ENCODE measurements at places on chromosomes 4 and X.

DNA sequence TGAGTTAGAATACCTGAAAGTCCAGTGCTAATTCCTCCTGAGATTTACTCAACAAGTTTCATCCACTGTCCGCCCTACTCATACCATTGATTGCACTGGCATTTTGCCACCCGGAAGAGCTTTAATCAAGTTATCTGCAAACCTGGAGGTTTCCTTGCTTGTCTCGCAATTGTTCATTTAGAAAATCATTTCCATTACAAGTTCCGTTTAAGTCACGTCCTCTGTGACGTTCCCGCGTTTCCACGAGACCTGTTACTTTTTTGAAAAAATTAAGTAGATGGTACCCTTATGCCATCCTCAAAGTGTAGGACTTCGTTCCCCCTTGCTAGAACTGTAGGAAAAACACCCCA lies 761 bp upstream of the FRYL start:
- DNase-seq, result no peak

- no peak for DNase-seq
These were observed 30.7 kb downstream of the SLC4A4 start for GRCh38 chr4:71369536-71369935.

- no peak for DNase-seq
These were observed 23.5 kb upstream of the CEP135 start for GRCh38 chr4:55925241-55925640.

- no peak for DNase-seq
These were observed 54.1 kb upstream of the WDR17 start for GRCh38 chr4:176011529-176011928.

DNA sequence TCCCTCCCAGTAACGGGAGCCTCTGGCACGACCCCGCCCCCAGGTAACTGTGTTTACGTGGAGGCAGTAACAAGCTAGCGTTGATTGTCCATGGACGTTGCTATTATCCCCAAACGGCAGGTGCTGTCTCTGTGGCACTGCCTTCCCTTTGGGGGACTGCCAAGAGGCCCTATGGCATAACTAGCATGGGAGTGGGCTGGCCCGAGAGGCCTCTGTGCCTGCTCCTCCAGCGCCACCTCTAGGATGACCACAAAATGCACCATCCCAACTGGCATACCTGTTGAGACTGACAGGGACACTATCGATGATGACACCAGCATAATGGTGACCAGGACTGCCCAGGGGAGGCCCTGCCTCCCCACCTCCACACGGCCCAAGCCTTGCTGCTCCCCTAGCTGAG lies 1.5 kb downstream of the SRPK3 start:
- DNase-seq, result no peak

GRCh38 chrX:95055991-95056390 lies 1382.0 kb downstream of the FAM133A start:
- DNase-seq, result no peak

- no peak for DNase-seq
These were observed 35.5 kb downstream of the RNF212 start for GRCh38 chr4:1077711-1078477.

DNA sequence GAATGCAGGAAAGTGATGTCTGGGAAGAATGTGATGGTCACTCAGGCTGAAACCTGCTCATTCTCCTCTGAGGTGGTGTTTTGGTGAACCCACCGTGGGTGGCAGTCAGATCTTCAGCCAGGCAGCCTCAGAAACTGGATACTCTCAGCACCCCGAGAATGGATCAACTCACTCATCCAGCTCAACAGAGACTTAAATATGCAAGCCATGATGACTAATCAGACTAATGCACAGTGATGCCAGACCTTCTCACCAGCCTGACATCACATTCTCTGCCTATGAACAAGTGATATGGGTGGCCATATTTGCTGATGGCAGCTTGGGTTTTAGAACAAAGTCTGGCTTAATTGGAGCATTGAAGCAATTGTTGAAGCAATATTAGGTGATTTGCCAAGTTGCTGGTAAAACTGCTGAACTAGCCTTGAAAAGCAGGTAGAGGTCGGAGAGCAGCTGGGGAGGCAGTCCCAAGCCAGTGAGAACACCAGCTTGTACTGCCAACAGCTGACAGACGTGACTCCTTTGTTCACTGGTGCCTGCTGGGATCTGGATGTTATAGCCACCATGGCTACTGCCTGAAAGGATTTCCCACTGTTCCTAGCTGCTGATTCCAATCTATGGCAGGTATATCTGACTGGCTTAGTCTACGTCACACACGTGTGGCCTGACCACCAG lies 608.1 kb downstream of the MID1IP1 start:
- DNase-seq, result no peak

GRCh38 chr4:142886566-142886965 lies 40.5 kb upstream of the INPP4B start:
- DNase-seq, result no peak

DNA sequence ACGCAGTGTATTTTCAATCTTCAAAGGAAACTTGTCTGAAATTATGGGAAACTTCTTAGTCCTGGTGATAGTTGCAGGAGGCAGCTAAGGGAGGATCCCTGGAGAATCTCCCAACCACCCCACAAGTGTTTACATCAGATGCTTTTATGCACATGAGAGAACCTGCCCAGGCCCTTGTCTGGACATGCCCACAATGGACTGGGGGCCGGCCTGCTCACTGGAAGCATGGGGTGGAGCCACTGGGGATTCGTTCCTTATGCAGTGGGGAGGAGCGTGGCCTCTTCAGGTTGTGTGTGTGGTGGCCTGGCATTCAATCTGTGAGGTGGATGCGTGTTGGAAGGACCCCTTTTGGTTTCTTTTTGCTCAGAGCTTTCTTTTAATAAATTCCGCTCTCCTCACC lies 398.7 kb upstream of the PPP1R2C start:
- no peak for DNase-seq

DNA sequence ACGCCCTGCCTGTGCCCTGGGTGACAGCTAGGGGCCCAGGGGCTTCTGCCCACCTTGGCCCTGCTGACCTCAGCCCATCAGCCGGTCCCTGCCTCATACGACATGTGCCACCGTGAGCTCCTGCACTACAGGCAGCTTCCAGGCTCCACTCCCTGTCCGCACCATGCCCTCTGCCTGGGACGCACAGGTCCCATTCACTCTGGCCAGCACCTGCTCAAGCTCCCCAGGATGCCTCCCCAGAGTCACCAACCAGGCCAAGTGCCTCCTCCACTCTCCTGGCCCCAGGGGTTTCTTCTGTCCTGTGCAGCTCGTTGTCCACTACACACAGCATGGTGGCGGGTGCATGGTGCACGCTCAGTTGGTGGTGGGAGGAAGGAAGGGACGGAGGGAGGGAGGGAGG lies 20.2 kb upstream of the MRFAP1 start:
- no peak for DNase-seq

GRCh38 chrX:46029777-46030176 lies 515.4 kb downstream of the ZNF674 start:
- no peak for DNase-seq

GRCh38 chrX:68834371-68835103 lies 5.7 kb downstream of the EFNB1 start:
- DNase-seq, result no peak

DNA sequence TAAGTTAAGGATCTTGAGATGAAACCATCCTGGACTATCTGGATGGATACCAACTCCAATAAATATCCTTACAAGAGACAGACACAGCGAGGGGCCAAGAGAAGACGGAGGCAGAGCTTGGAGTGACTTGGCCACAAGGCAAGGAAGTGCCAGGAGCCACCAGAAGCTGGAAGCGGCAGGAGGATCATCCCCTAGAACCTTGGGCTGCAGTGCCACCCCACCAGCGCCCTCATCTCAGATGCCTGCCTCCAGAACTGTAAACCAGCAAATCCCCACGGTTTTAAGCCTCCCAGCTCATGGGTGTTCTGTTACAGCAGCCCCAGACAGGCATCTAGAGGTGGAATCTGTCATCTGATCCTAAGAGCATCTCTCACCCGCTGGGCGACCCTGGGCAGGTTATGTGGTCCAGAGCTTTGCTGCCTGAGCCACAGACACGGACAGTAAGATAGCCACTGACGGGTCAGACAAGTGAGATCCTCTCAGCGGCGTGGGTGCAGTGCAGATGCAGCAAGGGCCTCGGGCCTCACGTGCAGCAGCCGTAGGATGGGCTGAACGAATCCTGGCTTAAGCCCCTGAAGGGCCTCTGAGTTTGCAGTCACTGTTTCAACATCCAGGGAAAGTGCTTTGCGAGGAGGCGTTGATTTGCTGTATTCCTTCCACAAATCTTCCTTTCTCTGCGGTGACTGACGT lies 25.1 kb upstream of the MXD4 start:
- no peak for DNase-seq

DNA sequence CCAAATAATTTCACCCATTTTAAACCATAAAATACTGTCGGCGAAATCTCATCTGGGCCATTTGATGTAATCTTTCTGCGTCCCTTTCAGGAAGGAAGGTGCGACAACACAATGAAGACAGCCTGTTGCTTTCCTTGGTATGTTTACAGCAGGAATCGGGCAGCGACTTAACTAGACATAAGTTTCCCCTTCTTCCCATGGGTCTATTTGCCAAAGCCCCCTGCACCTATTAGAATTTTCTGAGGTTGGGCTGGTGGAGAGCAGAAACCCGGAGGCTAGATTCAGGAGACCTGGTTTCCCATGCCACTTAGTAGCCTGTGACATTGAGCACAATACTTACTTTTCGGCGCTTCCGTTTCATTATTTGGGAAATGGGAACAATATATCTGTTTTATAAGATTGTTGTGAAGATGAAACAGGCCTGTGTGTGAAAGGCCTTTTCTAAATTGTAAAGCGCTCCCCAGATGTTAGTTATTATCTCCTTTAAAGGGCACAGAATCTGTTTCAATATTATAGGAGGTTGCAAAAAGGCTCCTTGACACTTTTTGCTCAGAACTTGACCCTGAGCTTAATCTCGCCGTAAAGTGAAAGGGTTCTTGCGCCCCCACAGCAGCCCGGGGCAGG lies 552 bp upstream of the AFF1 start:
- DNase-seq, result no peak

DNA sequence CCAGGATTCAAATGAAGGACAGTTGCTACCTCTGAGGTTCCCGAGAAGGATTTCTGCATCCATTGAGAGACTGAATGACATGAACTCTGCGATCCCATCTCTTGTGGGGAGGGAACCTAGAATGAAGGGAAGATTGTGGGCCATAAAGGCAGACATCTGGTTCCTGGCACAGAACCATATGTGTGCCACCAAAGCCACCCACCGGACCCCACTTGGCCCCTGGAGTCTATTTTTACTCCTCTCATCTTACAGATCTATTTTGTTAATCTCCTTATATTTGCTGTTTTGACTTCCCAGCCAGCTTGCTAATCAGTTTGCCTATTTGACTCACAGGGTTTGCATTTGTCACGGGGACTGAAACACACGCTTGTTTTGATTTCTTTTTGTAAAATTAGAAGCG lies 7.3 kb downstream of the SOD3 start:
- no peak for DNase-seq

- DNase-seq, result no peak
These were observed 94.6 kb downstream of the IRS4 start for GRCh38 chrX:108641589-108642272.

DNA sequence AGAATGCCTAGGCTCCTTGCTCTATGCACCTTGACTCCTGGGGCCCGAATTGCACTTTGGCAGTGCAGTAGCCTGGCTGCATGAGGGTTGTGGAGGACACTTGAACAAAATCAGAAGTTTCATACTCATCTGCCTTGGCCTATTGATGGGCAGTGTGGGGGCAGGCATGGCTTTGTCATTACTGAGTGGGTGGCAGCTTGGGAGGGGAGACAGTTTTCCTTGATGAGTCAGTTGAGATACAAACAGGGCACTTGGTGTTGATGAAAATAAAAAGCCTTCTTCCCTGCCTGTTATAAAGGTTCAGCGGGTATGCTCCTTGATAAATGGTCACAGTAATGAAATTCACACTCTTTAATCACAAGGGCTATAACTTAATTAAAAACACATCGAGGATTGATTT lies 126.8 kb upstream of the MAMLD1 start:
- no peak for DNase-seq

DNA sequence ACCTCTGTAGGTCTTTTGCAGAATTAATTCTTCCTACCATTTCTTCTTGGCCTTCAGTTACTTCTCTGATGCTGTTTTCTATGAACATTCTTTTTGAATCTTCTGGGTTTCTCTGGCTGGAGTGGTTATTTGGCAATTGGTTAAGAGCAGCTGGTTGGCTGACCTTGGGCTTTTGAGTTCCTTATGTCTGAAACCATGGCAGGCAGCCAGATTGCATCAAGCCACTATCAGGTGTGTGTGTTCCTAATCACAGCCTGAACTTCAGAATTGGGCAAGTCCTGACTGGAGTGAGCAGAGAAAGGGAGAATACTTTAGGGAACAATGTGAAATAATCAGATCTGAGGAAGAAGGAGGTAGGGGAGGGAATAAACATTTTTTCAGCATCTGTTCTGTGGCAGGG lies 90.2 kb downstream of the ARHGAP10 start:
- no peak for DNase-seq

DNA sequence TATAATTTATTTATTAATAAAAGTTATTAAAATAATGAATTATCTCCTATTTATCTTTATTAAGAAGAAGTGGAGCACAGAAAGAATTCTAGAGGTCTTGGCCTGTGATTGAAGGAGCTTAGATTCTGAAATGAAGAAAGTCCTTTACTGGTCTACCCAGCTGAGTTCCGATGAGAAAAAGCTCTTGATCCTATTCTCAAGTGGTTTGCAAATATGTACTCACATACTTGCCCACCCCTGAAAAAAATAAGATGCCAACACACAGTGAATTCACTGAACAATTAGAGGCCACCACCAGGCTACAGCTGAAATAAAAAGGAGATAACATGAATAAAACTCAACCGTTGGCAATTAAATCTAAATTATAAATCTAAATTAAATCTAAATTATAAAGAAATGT lies 253.4 kb downstream of the MAPK10 start:
- no peak for DNase-seq

DNA sequence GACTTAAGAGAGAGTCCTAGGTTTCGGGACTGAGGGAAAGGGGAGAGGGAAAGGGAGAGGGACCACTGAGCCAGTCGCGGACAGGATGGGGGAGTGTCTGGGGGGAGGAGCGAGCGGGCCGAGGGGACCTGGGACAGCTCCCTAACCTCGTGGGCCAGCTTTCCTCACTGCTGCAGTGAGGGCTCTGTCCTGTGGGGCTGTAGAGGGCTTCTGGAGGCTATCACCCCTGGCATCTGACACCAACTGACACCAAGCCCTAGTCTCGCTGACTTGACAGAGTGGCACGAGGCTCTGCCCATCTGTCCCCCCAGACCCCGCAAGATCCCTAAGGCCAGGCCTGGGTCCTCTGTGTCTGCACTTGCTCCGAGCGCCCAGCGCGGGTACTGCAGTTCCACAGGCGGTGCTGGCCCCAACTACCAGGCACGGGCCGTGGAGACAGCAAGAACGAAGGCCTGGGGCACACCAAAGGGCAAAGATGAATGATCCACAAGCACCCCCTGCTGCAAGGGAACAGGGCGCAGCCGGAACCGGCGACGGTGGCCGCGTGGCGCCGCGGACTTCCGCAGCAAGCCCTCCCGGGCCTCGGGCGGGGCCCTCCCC lies 465 bp downstream of the HAUS7 start:
- DNase-seq, result no peak

Measured in activated T-helper 1 cell treated with Interleukin-2 at 50 U/mL for 16 hours (primary cell).